ENCODE measurements at places on chromosomes 12 and 14. TPM values are rescaled to one million over a fixed set of nuclear protein-coding genes. Genes with fewer than 3 reads are reported as not detected.

The TRIM9 gene
- 0.50 TPM for total RNA-seq

The DCAF11 gene
- 68.0 TPM for total RNA-seq

The ASIC1 gene
- 1.8 TPM for total RNA-seq

The NPAS3 gene
- total RNA-seq = 0.26 TPM

The BRMS1L gene
- 3.9 TPM for total RNA-seq

The SYCP3 gene
- 0.26 TPM for total RNA-seq

The IFNG-AS1 gene
- total RNA-seq = not detected

The SIX1 gene
- 1.8 TPM for total RNA-seq

The CDKL1 gene
- 14.1 TPM for total RNA-seq

The RIPK3 gene
- total RNA-seq = 0.33 TPM

The CD69 gene
- not detected for total RNA-seq

GRCh38 chr14:68653804-68654203 is 139.1 kb downstream of the ZFP36L1 start:
- H3K36me3 ChIP-seq = no peaks in the 10 kb centered on the region
- peaks cover 21% of the 10 kb centered on the region for H3K4me1 ChIP-seq
- H3K27me3 ChIP-seq = no peaks in the 10 kb centered on the region

DNA sequence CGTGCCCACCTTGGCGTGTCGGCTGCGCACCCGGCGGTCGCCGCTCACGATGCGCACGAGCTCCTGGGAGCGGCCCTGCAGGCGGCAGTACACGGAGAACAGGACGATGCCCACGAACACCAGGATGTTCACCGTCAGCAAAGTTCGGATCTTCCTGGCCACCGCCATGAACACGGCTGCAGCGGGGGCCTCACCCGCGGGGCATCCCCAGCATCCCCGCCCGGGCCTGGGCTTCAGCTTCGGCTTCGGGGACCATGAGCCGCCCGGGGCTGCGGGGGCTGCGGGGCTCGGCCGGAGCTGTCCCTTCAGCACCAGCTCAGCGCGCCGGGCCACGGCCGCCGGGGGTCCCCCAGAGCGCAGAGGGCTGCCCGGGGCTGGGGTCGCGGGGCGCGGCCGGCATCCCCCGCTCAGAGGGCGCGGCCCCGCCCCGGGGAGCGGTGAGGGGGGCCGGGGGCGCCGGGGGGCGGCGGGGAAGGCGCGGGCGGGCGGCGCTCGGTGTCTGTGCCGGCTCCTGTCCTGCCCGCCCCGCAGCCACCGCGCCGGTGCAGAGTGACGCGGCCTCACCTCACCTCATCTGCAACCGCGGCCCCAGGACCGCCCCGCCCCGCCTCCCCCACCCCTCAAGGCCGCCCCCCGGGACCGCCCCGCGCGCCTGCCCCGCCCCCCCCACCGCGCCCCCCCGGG is at the start of gene GALNT9:
Gene GALNT9 (minus strand): TSS at position 554 of the 684 bp plus-strand sequence. CDS start 386 bp downstream, at position 168.
- H3K27ac ChIP-seq = peak within 1 kb of the TSS; percentile 8
- no peaks in the 10 kb centered on the region for H3K36me3 ChIP-seq
- DNase-seq = no peak

DNA sequence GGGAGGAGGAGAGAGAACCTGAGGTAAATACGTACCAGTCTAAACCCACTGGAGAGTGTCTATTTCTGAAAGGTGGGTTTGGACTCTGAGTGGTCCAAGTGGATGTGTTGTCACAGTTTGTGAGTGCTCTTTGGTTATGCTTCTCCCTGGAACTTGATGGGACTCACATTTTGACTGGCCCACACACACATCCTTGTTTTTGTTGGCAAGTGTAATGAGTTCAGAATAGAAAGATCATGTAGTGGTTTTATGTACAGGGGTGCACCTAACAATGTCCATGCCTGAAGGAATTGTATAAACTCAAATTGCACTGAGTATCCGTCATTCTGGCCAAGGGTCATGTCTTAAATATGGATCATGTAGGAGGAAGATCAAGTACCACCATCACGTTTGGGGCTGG is 4.8 kb downstream of the PPFIBP1 start:
- DNase-seq = no peak
- H3K36me3 ChIP-seq = no peaks in the 10 kb centered on the region
- no peaks in the 10 kb centered on the region for H3K27me3 ChIP-seq
- no peak overlapping the region for H3K4me3 ChIP-seq
- H3K4me1 ChIP-seq = no peaks in the 10 kb centered on the region

DNA sequence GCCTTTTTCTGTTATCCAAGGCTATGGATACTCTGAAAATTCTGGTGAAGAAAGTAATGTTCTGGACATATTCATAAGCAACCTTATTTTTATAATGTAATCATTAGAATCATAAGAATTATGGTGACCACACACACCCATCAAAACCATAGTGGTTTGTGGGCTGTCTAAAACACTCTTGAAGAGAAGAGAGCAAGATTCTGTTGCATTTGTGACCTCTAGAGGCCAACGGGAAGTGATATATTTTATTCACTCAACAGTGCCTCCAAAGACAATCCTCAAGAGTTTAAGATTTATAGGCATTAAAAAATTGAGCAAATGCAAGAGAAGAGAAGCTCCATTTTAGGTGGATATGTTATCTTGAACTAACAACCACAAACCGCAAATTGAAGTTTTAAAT is 68.5 kb upstream of the LGR5 start:
- H3K4me1 ChIP-seq = no peaks in the 10 kb centered on the region
- no peak overlapping the region for H3K27ac ChIP-seq
- H3K4me3 ChIP-seq = no peak overlapping the region
- peak; percentile 2 for DNase-seq
- H3K36me3 ChIP-seq = no peaks in the 10 kb centered on the region

- H3K36me3 ChIP-seq = peaks cover 7% of the 10 kb centered on the region
- H3K4me3 ChIP-seq = peak overlapping the region; percentile 50
- DNase-seq = no peak
Measured at GRCh38 chr12:56103823-56104108, 593 bp upstream of the PA2G4 start.

- peaks cover 10% of the 10 kb centered on the region for H3K36me3 ChIP-seq
- H3K4me1 ChIP-seq = peaks cover 17% of the 10 kb centered on the region
- peak overlapping the region; percentile 34 for H3K27ac ChIP-seq
Measured at GRCh38 chr12:121893961-121894460, 5.4 kb downstream of the PSMD9 start.

- H3K4me3 ChIP-seq = no peak overlapping the region
- H3K27ac ChIP-seq = no peak overlapping the region
- no peaks in the 10 kb centered on the region for H3K36me3 ChIP-seq
- peaks cover 9% of the 10 kb centered on the region for H3K4me1 ChIP-seq
- H3K27me3 ChIP-seq = no peaks in the 10 kb centered on the region
Measured at GRCh38 chr14:61516964-61517653, 178.2 kb upstream of the HIF1A start.

- no peaks in the 10 kb centered on the region for H3K4me1 ChIP-seq
- DNase-seq = no peak
- no peak overlapping the region for H3K4me3 ChIP-seq
- H3K27ac ChIP-seq = no peak overlapping the region
Measured at GRCh38 chr14:37597914-37598746, 2.7 kb downstream of the TTC6 start.

DNA sequence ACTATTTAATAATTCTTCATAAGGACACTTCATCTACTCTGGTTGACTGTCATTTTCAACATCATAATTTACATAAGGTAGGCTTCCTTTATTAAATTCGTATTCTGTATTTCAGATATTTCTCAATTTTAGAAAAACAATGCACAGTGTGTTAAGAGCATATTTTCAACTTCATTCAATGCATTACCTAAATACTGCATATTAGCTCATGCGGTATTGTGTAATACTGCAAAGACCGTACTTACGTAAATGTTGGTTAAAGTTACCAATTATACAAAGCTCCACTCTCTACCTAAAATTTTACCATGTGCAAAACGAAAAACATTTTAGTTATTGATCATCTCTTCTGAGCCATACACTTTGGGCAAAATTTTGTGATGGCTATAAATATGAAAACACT is 62.8 kb downstream of the EXOC5 start:
- no peaks in the 10 kb centered on the region for H3K36me3 ChIP-seq
- H3K27me3 ChIP-seq = no peaks in the 10 kb centered on the region
- DNase-seq = peak; percentile 40

DNA sequence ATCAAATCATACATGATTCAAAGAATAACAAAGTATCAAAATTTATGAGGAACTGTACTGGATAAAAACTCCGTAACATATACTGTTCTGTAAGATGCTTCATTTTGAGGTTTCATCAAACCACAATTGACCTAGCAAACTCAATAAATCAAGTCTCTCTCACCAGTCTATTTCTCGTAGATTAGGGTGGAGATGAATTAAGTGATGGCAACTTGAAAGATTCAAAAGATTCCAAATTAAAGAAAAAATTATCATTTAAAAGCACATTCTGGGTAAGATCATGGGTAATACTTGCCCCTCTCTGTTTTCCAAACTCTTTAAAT is 74.4 kb downstream of the PAPLN start:
- H3K36me3 ChIP-seq = no peaks in the 10 kb centered on the region
- no peaks in the 10 kb centered on the region for H3K27me3 ChIP-seq
- H3K27ac ChIP-seq = no peak overlapping the region
- H3K4me3 ChIP-seq = no peak overlapping the region
- DNase-seq = no peak
- H3K4me1 ChIP-seq = no peaks in the 10 kb centered on the region

Measured in fibroblast of lung (primary cell).